DMS 273 treated with DMSO at 0.1 percent for 48 hours (cell line): ENCODE measurements at places on chromosomes 11 and 22.

DNA sequence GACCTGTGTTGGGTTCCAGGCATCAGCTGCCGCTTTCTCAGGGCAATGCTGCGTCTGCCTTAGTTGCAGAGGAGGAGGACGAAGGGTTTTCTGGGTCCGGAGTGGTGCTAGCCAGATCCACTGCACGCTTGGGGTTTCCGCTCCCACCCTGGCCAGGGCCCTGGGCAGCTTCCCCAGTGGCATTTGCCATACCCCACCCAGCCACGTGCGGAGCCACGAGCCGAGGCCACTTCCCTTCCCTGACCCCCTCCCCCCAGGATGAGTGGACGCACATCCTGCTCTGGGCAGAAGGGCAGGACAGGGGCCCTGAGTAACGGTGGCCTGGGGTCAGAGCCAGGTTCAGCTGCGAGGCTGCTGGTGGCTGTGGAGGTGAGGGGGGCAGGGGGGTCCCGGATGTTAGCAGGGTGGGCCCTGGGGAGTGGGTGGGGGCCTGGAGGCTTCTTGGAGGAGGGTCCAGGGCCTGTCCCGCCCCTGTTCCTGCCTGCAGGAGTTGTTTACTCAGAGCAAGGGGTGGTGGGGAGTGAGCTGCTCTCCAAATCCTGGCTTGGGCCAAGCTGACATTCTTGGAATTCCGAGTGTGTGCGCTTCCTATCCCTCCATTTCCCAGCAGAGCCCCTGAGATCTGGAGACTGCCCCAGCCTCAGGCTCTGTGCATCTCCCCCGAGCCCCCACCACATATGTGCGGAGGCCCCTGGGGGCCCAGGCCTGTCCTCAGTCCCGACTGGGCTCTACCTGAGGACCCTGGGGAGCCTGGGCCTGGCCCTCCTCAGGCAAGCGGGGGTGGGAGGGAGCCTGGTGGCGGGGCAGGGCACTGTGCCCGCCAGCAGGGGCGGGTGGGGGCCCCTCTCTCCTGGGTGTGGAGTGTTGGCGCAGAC, 1.4 kb downstream of the TSPAN4 start:
- no peak for DNase-seq

DNA sequence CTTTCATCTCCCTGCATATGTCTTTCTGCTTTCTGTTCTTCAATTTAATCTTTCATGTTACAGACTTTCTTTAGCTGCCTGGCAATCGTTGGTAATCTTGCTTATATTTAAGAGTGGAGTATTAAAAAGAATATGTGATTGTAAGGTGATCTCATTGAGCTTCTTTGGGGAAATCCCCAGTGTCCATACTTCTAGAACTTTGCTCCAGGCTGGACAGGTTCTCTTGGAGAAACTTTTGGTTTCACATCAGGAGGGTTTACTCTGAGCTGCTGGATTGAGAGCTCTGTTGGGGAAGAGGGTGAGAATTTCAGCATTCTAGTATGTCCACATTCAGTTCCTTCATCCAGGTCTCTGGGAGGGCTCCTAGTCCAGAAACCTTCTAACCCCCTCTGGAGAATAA, 16.1 kb downstream of the LRRC75B start:
- DNase-seq = no peak

- DNase-seq = no peak
These were observed 9.0 kb upstream of the KCNQ1OT1 start for GRCh38 chr11:2708757-2709281.

DNA sequence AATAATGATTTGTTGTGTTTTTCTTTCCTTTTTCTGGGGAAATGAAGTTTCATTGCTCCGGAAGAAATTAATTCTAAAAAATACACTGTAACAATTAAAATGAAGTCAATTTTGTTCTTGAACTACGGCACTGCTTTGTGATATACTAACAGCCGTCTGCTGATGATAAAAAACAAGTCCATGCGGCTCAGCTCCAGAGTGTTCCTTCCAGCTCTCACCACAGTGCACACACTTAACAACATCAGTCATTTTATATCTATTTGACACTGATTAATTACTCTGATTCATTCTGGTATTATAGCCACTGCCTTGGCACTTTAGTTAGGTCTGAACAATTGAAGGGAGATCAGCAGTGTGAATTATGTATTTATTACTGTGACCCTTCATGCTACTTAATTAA, 97.4 kb upstream of the SLC6A5 start:
- DNase-seq = no peak

GRCh38 chr22:23062616-23063538, 7.4 kb upstream of the GNAZ start:
- no peak for DNase-seq

DNA sequence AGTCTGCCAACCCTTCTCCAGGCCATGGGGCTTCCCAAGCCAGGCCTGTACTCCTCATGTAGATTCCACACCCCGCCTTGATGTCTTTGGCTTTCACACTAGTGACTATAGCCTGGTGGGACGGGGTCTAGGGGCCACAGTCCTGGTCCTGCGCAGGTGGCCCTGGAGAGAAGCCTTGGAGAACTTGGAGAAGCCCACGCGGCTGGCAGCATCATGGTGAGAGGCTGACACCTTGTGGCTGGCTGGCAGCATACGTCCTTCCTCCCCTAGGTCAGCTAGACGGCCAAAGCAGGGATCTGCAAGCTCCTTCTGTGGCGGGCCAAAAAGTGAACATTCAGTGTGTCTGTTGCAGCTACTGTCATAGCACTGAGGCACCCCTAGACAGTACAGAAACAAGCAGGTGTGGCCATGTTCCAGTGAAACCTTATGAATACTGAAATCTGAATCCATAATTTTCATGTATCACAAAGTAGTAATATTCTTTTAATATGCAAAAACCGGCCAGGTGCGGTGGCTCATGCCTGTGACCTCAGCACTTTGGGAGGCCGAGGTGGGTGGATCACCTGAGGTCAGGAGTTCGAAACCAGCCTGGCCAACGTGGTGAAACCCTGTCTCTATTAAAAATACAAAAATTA, 42.0 kb downstream of the FAM83F start:
- DNase-seq = no peak

GRCh38 chr11:113447621-113448315, 27.4 kb downstream of the DRD2 start:
- DNase-seq = no peak

DNA sequence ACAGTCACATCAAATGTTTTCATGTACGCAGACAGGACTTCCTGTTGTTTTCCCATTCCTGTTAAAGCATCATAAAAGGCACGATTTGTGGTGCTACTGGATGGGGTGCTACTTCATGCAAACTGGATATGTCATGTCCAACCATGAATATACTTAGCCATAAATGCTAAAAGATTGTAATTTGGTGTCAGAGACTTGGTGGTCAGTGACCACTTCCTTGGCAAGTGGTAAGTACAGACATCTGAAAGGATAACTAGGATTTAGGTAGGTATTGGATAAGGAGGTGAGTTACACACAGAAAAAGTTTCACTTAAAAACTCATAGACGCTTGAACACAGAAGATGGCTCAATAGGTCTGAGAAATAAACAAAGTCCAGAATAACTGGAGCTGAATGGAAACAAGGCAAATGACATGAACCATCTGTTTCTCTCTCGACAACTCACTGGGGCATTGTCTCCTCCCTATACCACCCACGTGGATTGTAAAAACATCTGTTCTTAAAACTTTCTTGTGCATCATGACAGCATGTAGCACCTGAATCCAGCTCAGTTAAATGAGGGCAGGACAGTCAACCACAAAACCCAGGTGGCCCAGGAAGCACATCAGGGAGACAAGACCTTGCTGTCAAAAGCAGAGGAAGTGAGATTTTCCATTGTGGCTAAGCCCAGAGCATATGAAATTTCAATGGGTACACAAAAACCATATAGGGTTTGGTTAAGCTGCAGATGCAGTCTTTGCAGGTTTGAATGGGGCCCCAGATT, 22.1 kb upstream of the IGLL5 start:
- no peak for DNase-seq

DNA sequence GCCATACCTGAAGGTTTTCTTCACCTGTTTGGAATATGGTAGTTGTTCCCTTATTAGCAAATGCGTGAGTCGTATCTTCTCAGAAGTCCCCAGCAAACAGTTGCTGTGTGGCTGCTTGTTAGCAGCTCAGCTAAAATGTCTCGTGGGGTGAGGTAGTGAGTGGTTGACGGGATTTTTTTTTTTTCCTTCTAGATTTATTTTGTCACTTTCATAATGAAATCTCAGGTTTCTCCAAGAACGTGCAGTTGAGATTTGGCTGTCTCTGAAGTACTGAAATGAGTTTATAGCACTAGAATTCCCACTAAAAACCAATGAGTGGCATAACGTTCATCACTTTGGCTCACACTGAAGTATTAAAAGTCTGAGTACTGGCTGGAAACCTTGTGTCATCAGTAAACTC, 16.8 kb downstream of the RCN1 start:
- DNase-seq = no peak

DNA sequence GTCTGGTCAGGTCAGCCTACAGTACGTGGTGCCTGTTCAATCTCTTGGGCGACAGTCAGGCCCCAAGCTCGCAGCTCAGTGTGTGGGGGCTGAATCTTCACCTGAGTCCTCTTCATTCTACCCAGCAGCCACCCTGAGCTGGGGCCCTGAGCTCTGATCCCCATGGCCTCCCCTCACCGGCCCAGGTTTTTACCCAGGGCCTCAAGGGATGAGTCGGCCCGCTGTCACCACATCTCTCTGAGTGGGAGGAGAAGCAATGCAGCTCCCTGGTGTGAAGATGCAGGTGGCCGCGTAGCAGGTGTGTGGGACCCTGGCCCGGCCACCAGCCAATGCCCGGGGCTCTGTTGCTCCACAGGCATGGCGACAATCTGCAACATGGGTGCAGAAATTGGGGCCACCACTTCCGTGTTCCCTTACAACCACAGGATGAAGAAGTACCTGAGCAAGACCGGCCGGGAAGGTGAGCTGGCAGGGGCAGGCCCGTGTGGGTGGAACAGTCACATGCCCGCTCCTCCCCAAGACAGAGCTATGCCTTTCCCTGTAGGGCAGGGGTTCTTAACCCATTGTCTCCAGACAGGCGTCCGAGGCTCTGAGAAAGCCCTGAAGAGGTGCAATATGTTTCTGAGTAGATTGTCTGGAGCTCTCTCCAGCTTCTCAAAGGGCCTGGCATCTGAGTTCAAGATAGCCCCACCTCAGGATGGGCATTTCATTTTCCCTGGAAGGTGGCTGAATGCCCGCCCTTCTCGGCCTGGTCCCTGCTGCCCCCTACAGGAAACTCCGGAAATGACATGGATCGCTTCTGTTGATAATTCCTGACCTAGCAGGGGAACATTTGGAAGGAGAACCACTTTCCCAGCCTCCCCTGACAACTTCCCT, 26.9 kb downstream of the POLR3H start:
- no peak for DNase-seq

DNA sequence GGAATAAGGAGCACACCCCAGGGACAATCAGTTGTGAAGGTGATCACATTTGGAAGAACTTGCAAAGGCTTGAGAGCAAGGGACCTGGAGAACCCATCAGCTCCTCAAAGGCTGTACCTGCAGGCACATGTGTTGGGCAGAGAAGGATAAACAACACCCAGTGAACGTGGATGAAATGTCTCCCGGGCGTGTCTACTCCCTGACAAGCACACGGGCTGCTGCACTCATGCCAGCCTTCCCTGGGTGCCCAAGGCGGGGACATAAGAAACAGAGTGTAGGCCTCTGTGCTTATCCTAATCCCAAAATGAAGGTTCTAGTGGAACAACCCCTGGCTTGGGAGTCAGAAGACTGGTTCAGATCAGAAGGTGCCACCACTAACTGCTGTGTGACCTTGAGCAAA, 46.7 kb downstream of the DSCAML1 start:
- DNase-seq = no peak

- no peak for DNase-seq
These were observed 1073.3 kb upstream of the RAG2 start for GRCh38 chr11:37671321-37671720.

DNA sequence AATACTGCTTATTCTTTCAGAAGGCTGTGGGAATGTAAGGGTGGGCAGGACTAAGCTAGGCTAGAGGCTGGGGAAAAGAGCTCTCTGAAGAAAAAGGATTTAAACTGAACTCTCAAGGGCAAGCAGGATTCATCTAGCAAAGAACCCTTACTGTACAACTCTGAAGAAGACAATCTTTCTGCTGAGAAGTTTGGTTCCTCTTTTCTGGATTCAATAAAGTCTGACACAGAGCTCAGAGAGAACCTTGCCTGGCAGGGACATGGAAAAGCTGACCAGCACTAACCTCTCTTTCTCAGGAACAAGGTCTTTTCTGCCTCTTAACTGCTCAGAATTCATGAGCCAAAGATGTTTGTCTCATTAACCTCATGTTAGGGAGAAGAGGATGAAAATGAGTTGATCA, 388.4 kb upstream of the DDI1 start:
- no peak for DNase-seq

DNA sequence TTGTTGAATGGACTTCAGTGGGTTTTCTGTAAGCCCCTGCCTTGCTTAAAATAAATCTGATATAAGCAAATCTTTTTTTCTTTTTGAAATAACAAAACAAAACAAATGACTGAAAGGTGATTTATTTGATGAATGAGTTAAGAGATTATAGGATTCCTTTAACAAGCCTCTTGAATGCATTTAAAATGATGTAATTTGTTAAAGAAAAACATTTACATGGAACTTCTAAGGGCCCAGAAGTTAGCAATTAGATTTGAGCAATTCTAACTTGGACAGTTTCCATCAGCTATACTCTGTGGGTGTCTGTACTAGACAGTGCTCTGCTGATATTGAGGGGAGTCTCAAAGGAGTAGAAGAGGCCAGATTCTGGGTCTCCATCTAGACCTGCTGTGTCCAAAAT, 143.5 kb upstream of the RAG2 start:
- DNase-seq = no peak

- DNase-seq = no peak
These were observed 37.0 kb downstream of the CLPB start for GRCh38 chr11:72397333-72397732.

DNA sequence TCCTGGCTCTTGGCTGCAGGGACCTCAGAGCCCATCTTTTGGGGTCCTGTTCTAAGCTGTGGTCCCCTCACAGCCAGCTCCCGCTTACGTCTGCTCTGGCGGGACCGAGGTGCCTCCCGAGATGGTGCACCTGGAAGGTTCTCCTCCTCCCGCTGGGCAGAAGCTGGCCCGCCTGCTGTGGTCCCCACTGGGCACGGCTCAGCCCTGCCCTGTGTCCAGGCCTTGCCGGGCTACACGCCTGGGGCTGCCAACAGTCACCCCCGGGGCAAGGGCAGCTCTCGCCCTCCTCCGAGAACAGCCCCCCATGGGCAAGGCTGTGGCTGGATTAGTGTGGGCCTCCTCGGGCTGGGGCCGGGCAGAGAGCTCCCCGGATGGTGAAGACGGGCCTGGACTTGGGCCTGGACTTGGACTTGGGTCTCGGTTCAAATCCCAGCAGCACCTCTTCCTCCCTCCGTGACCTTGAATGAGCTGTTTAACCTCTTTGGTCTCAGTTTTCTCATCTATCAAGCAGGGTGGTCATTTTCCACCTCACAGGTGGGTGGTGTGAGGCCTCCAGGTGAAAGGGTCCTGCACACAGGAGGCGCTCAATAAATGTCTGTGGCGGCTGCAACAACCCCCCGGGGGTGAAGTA, 998 bp downstream of the BAIAP2L2 start:
- no peak for DNase-seq

- DNase-seq = no peak
These were observed 1477.9 kb downstream of the TBC1D22A start for GRCh38 chr22:48240148-48240934.

GRCh38 chr22:17847360-17848078, 73.2 kb upstream of the BID start:
- no peak for DNase-seq

GRCh38 chr11:70325824-70326223, 55.3 kb downstream of the PPFIA1 start:
- no peak for DNase-seq
